Mucosa of descending colon (tissue), 3 donors: ENCODE measurements at places on chromosomes 7 and 10.

GRCh38 chr10:112536663-112537062, 89.6 kb downstream of the VTI1A start:
- no peak for DNase-seq

- DNase-seq: no peak
These were observed 60.9 kb downstream of the LRMDA start for GRCh38 chr10:75492173-75492925.

DNA sequence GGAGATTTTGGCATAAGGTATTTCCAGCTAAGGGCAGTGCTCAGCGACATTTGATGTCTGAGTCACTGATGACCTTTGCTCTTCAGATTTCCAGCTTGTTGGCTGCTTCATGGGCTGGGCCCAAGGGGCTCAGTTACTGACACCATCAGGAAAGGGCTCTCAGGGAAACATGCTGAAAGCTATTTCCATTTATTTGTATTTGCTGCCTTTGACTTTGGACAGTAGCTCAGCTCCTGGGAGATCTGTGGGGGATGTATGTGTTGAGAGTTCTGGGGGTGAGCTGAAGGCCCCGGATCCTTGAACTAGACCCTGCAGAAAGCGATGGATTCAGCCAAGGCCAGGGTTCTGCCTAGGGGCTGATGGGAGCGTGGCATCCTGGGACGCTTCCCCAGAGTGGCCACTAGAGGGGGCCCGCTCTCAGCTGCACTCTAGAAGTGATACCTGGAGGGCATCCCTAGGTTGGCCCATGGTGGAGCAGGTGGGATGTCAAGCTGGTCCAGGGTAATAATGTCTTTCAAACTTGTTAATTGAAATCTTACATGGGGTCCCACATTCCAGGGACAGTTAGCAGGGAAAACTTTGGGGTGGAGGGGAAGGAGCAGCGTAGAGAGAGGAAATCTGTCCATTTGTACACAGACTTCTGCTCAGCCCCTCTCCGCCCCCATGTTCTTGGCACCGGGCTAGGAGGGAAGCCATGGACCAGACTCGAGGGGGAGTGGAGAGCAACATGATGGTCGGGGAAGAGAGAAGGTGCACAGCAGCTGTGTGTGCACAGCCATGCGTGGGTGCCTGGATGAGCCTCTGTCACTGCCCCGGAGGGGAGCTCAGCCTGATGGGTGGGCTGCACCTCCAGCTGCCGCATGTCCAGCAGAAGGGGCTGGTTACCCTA, 3.0 kb upstream of the BTBD16 start:
- peak; percentile 59 for DNase-seq

GRCh38 chr7:75842836-75843446, 29.3 kb upstream of the CCL24 start:
- no peak for DNase-seq

GRCh38 chr7:117165656-117166055, 157.2 kb downstream of the WNT2 start:
- peak; percentile 14 for DNase-seq

DNA sequence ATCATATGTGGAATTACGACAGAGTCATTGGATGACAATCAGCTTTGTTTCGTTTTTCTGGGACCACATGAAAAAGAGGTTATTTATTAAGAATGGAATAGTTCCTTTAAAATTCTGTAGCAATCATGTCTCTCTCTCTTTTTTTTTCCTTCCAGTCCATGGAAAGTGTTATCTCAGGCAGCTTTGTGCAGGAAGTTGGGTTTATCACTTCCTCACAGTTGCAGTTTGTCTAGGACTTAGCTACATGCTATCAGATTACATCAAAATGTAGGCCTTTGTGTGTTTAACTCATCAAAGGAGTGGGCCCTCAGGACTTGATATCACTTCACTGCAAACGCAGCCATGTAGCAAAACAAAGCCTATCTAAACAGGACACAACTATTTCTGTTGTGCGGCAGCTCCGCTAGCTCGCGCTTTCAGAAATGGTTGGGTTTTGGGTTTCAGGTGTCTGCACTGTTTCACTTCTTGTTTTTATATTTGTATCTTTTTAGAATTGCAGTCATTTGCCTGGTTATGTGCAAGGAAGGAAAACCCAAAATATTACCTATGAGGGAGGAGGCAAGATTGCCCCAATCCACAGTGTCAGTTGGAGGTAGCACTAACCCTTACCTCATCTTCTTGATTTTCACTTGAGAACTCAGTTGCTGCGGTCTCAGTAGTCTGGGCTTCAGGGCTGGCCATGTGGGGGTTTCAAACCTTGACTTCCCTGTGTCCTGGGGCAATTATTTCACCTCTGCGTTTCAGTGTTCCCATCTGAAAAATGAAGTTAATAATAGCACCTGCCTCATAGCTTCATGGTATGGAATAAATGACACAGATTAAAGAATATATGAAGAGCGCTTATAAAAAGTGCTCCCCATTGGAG, 66.7 kb downstream of the HHEX start:
- no peak for DNase-seq

DNA sequence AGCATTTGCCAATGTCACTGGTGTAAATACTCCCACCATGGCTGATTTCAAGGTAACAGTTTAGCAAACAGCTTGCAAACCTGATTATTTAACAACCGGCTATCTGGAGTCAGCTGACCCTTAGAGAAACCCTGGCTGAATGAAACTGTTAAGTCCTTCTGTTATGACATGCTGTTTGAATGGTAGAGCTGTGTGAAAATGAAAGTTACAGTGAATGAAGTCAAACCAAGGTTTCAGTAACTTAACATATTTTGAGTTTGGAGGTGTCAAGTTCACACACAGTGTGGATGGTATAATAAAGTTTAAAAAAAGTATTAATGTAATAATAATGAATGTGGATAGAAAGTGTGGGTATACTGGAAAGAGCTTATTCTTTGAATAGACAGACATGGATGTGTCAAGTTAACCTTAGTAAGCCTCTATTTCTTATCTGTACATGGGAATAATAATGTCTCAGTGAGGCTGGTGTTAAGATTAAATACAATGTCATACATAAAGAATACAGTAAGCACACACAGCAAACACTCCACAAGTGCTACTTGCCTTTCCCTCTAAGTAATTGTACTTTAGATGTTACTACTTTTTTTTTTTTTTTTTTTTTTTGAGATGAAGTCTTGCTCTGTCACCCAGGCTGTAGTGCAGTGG, 150.4 kb downstream of the TAX1BP1 start:
- no peak for DNase-seq

GRCh38 chr10:15510963-15511362, 139.9 kb upstream of the FAM171A1 start:
- no peak for DNase-seq
